Endothelial cell of umbilical vein (primary cell): ENCODE measurements at places on chromosomes 7 and 10.

DNA sequence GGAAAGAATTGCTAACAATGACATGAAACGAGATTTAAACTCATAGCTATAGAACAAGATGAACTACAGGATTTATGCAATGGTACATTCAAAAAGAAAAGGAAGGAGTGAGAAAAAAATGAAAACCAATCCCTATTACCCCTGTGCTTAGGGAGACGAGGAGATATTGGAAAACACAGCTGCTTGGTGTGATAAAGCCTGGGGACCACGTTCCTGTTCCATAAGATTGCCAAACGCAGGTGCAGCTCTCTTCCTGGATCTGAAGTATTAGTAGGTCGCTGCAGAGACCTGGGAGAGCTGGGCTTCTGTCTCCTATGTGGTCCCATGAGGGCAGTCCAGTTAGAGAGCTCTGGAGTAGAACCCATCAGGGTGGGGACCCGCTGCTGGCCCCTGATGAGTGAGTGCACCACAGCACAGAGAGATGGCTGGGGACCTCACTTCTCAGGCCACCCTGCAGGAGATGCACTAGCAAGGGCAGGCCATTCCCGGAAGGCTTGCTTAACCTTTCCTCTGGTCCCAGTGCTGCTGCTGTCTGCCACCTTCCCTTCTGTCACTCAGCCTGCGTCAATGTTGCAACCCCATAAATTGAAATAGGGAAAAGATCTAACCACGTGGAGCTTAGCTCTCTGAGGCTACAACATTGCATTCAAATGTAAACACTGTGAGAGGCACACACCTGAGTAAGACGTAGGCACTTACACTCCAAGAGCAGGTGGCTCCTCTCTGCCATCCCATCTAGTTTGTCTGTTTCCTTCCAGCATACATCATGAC, 57.9 kb downstream of the MTPN start:
- DNase-seq, result no peak

DNA sequence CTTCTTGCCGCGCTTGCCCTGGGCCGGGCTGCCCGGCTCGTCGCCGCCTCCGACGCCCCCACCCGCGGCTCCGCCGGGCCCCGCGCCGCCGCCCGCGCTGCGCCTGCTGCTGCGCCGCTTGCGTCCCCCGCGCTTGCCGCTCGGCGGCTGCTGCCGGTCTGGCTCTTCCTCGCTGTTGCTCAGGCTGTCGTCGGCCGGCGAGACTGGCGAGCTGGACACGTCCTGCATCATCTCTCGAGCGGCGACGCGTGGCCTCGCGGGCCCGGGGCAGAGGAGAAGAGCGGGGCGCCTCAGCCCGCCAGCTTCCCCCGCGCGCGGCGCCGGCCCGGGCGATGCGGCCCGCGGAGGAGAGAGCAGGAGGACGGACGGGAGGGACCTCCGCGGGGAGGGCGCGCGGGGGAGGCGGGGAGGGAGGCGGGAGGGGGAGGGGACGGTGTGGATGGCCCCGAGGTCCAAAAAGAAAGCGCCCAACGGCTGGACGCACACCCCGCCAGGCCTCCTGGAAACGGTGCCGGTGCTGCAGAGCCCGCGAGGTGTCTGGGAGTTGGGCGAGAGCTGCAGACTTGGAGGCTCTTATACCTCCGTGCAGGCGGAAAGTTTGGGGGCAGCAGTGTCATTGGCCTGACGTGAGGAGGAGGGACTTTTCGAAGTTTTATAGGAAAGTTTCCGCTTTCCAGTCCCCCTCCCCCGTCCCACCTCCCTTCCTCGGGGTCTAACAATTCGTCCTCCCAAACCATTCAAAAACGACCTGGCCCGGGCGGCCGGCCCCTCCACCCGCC, at the start of gene TWIST1:
TWIST1 (minus strand) TSS at position 546 of the 779 bp plus-strand sequence; CDS start at position 231, 315 bp downstream.
- no peak for DNase-seq

DNA sequence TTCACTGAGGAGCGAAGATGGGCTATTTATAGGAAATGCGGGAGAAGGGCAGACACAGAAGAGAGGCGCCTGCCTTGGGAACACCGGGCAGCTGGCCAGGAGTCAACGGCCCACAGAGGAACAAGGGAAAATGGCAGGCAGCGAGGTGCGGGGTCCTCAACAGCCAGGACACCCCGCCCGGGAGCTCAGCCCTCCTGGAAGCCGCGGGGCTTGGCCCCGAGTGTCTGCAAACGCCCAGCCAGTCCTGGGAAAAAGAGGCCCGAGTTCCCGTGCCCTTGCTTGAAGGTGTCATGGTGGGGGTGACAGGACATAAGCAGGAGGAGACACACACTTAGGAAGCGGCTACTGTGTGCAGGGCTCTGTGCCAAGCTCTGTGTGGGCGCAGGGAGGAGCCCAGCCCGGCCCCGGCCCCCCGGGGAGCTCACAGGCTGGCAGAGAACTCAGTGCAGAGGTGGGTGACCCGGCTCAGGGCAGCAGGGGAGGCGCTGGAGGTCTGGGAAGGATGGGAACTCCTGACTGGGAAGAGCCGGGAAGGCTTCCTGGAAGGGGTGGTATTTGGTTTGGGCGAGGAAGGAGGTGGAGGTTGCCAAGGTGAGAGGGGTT, 79.9 kb downstream of the ELFN1 start:
- DNase-seq, result no peak

DNA sequence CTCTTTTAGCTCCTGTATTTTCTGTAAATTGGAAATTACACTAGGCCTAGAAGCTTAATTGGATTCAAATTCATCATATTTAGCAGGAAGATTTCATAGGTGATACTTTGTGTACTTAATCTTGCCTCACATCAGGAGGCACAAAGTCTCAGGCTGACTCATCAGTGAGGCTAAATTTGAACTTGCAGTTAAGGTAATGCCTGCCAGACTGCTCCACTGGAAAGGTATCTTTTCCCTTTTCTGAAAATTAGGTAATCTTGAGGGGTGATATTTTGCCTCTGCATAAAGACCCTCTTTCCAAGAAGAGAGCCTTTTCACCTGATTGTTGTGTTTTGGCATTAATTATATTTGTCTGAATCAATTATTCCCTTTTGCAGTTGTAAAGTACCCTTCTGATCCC, 14.6 kb downstream of the PPIA start:
- DNase-seq, result no peak

GRCh38 chr7:105637755-105638154, 56.5 kb upstream of the EFCAB10 start:
- DNase-seq, result no peak

GRCh38 chr10:97376413-97376812, 24.7 kb downstream of the RRP12 start:
- no peak for DNase-seq

GRCh38 chr7:156236181-156236889, 404.2 kb upstream of the RNF32 start:
- DNase-seq, result no peak

DNA sequence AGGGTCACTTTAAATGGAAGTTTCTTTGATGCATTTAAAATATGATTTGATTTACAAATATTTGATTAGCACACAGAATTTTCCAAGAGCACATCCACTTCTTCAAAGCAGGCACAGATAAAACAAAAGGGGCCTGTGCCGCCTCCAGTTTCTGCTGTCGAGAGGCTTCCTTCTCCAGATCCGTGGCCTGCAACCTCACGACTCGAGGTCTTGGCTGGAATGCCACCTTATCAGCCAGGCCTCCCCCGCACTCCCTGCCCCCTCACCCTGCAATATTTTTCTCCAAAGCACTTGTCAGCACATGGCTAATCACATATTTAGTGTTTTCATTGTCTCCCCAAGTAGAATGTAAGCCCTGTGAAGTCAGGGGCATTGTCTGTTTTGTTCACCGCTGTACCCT, 12.5 kb downstream of the PYROXD2 start:
- no peak for DNase-seq

- peak; percentile 37 for DNase-seq
Observed at GRCh38 chr7:34165927-34166550, 260.7 kb downstream of the BMPER start.

DNA sequence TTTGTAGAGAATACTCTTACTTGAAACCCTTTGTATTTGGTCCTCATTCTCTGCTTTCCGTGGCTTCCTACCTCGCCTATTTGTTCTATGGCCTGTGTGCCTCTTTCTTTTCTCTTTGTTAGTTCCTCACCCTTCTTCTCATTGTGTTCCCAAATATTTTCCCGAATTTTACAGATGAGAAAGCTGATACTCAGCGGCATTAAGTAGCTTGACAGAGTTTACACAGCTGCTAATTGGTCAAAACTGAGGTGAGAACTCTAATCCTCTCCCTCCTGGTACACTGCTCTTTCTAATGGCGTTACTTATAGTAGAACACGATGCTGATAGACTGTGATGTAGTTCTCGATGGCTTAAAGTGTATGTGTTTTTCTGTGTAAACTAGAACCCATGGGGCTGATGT, 80.7 kb upstream of the HDAC9 start:
- DNase-seq, result no peak

- DNase-seq, result no peak
Observed at GRCh38 chr10:69641261-69641980, 11.4 kb downstream of the FAM241B start.

DNA sequence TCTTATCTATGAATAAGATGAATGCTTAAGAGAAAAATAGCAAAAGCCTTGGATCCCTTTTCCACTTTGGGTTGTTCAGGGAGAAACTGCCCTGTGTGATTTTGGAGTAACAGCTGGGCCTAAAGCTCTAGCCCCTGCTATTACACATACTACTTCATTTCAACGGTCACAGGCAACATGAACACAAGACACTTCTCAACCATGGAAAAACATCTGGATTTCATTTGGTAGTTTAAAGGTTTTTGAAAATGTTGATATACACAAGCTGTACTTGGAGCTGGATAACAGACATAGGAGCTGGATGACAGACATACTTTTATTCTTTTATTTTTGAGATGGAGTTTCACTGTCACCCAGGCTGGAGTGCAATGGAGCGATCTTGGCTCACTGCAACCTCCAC, 2.7 kb upstream of the CHUK start:
- no peak for DNase-seq

- DNase-seq, result no peak
Observed at GRCh38 chr10:109343293-109343692, 580.0 kb downstream of the XPNPEP1 start.

- no peak for DNase-seq
Observed at GRCh38 chr7:82163586-82163985, 280.0 kb downstream of the CACNA2D1 start.

GRCh38 chr10:52194191-52194590, 119.9 kb upstream of the DKK1 start:
- DNase-seq, result no peak

DNA sequence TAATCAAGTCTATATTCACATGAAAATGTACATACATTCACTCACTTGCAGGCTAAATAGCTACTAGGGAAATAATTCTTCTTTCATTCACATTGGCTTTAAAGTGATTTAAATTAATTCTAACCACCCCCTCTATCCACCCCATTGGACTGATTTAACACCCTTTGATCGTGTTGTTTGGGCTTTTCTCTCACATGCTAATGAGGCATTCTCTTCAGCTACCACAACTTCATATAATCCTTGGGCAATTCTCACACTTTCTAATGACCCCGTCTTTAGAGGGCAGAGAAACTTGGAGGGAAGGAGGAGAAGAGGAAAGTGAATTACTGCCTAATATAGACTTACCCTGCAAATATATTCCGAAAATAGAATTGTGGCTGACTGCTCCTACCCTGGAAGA, 24.6 kb downstream of the GRM3 start:
- DNase-seq, result no peak

- no peak for DNase-seq
Observed at GRCh38 chr10:84156009-84156408, 16.7 kb downstream of the GHITM start.

GRCh38 chr7:94040254-94040653, 36.1 kb upstream of the BET1 start:
- DNase-seq, result no peak

GRCh38 chr10:69492746-69493462, 41.6 kb downstream of the TSPAN15 start:
- DNase-seq, result no peak

DNA sequence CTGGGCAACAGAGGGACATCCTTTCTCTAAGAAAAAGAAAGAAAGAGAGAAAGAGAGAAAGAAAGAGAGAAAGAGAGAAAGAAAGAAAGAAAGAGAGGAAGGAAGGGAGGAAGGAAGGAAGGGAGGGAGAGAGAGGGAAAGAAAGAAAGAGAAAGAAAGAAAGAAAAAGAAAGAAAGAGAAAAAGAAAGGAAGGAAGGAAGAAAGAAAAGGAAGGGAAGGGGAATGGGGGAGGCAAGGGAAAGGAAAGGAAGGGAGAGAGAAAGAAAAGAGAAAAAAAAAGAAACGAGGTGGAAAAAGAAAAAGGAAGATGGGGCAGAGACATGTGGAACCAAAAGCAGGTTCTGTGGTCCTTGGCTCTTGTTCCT, 82.9 kb upstream of the SMNDC1 start:
- DNase-seq, result no peak

- no peak for DNase-seq
Observed at GRCh38 chr7:44441079-44441478, 49.4 kb downstream of the NUDCD3 start.

- DNase-seq, result no peak
Observed at GRCh38 chr7:128743112-128743772, 4.1 kb downstream of the CALU start.

- DNase-seq, result no peak
Observed at GRCh38 chr10:4344492-4344994, 481.5 kb upstream of the AKR1E2 start.

GRCh38 chr10:52483587-52483986, 169.5 kb downstream of the DKK1 start:
- no peak for DNase-seq

- DNase-seq, result peak; percentile 43
Observed at GRCh38 chr7:100604028-100604975, 2.1 kb downstream of the PCOLCE start.

GRCh38 chr7:22120391-22121053, 174.8 kb upstream of the CDCA7L start:
- no peak for DNase-seq

DNA sequence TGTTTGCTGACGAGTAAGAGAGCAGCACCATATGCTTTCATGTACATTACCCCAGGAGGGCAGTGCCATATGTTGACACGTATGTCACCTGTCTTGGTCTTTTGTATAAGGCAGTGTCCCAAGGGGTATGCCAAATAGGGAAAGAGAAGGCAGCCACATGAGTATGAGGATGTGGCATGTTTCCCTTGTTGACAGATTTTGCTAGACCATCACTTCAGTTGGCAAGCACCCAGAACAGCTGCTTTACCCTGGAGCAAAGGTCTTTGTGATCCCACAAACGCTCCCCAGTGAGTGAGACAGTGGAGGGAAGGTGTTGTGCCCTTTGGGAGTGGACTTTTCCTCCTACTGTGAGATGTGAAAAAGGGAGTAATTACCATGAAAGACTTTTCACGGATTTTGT, 350.1 kb downstream of the ETV1 start:
- no peak for DNase-seq

GRCh38 chr7:2920041-2920440, 75.9 kb upstream of the GNA12 start:
- DNase-seq, result no peak
